Astrocyte of the cerebellum (primary cell): ENCODE measurements at places on chromosomes 2 and 18.

- no peak for DNase-seq
Observed at GRCh38 chr2:189046320-189046719, 72.1 kb downstream of the COL3A1 start.

- no peak for DNase-seq
Observed at GRCh38 chr2:140585016-140585415, 1545.8 kb downstream of the LRP1B start.

- no peak for DNase-seq
Observed at GRCh38 chr2:136029149-136029548, 43.7 kb upstream of the DARS1 start.

- DNase-seq = no peak
Observed at GRCh38 chr2:96470636-96471035, 34.5 kb downstream of the NEURL3 start.

DNA sequence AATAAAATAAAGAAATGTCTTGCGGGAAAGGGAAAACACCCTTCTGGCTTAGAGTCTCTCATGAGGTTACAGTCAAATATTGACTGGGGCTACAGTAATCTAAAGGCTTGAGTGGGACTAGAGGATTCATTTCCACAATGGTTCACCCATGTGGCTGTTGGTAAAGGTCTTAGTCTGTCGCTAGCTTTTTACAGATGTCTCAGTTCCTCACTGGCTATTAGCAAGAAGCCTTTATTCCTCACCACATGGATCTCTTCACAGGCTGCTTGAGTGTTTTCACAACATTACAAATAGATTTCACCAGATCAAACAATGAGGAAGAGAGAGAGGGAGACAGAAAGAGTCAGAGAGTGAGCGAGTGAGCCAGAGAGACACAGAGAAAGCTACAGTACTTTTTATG is 8.3 kb upstream of the ZC3H15 start:
- DNase-seq = no peak

GRCh38 chr2:41119489-41119888 is 667.6 kb upstream of the SLC8A1 start:
- no peak for DNase-seq

DNA sequence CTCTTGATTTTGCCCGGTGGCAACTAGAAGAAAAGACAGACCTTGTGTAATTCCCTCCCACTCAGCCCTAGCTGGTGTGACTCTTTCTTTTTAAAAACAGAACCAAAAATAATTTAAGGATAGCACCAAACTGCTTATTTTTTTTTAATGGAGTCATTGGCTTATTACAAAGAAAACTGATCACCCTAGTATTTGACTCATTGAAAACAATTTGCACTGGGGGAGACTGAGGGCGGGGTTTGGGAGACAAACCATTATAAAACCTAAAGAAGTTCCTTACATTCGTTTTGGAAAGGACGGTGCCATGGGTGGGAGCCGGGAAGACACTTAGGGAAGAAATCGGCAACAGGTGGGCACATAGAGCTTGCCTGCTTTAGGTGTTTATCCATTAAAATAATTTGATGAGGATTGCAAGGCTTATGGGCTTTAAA is 2.5 kb downstream of the PAX3 start:
- DNase-seq = no peak

- no peak for DNase-seq
Observed at GRCh38 chr2:38504169-38504568, 98.6 kb downstream of the HNRNPLL start.

DNA sequence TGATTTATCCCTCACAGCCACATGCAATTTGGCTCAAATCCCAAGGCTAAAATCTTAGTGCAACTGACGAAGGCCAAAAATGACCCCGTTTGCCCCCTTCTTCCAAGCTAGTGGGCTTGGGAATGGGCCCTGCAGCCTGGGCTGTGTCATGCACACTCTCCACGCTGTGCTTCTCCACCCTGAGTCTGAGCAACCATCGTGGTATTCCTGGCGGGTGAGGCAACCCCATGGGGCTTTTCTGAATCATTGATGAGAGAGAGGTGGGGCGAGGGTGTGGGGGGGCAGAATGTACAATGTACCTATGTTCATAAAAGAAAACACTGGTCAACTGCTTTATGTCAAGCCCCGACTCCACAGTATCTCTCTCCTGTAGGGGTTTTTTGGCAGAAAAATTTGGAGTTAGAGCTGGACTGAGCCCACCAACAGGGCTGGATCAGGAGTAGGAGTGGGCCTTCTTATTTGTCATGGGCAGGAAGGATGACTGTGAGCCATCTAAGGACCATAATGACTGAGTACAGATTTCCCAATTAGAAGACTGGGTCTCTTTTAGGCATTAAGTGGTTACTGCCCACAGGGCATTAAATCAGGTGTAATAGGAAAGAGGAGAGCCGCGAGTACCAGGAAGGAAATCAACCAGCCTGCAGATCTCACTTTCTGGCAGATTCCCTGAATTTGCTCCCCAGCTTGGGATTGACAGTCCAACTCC is 8.9 kb downstream of the SULT1C2 start:
- DNase-seq = peak; percentile 59

- no peak for DNase-seq
Observed at GRCh38 chr2:151523850-151524249, 114.1 kb downstream of the RIF1 start.
